AG08396 (cell line): ENCODE measurements at places on chromosomes 11 and 22.

GRCh38 chr22:33748714-33749113 is 171.6 kb downstream of the LARGE1 start:
- no peak for DNase-seq

GRCh38 chr11:26333906-26334305 is 2.0 kb downstream of the ANO3 start:
- no peak for DNase-seq

DNA sequence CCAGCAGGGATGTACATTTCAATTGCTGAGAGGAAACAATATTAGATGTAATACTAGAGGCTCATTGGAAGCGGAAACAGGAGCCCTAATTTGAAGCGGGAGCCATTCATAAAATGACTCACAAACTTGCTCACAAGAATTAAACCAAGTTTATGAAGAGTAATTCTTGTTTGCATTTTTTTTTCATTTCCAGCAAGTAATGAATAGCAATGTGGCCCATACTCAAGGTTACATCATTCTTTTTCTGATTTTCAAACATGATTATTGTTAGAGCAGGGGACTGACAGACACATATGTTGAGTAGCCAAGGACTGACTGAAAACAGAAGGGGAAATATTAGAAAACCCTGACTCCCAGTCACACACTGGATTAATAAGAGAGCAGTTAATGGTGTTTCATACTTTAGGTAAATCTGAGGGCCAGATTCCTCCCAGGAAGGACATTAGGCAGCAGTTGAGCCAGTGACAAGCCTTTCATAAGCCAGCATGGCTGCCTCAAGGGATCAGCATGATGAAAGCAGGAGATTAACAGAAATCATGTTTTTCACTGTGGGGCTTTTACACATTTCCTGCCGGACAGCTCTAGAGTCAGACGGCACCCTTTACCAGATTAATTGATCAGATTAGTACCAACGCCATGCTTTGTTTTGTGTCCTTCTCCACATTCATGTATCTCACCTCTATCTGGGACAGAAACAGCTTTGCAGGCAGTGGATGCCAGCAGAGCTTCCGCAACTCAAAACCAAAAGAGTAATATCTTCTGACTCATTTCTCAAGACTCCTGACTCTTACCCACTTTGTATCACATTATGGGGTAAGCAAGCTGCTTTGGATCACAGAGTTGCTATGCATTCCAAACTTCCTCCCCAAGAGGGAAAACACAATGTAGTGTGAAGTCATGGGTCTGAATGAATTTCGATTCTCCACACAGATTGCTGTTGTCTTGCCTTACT is 831.6 kb downstream of the KCNA4 start:
- DNase-seq: peak; percentile 70

DNA sequence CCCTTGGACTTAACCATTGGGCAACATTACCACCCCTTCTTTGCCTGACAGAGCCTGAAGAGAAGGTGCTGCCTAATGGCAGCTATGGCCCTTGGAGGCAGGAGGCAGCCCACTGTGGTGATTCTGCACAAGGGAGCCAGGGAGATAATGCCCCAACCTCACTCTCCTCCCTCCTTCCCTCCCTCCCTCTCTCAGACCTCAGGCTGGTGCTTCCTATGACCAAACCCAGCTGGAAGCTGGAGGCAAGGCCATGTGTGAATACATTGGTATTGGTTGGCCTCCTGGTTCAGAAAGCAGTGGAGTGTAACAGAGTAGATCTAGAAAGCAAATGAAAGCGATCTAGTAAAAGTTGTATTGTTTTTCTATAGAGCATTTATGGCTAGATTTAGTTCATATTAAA is 233.1 kb downstream of the CSNK2A3 start:
- no peak for DNase-seq

DNA sequence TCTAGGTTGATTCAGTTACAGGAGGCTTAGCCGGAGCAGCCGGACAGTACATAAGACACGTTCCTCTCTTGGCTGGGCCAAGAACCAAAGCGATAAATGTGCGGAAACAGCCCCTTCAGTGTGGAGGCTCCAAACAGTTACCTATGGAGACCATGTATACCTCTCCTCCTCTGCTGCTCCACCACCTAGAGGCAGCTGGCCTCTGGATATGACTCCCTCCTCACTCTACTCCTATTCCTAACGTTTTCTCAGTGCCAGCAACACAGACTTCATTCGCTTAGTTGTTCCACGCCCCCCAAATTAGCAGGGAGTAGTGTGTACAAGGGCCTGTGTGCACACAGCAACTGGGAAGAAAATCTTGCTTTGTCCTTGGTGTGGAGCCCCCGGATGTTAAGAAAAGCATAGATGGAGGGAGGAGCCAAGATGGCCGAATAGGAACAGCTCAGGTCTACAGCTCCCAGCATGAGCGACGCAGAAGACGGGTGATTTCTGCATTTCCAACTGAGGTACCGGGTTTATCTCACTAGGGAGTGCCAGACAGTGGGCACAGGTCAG is 362.3 kb upstream of the KIRREL3 start:
- no peak for DNase-seq

- DNase-seq: no peak
These were observed 34.3 kb upstream of the GAL start for GRCh38 chr11:68649851-68650555.

- no peak for DNase-seq
These were observed 51.4 kb downstream of the RPS6KA4 start for GRCh38 chr11:64410404-64410734.

GRCh38 chr22:38485783-38486182 is 17.9 kb downstream of the KDELR3 start:
- no peak for DNase-seq

- no peak for DNase-seq
These were observed 12.7 kb downstream of the CSTPP1 start for GRCh38 chr11:46949297-46949696.

DNA sequence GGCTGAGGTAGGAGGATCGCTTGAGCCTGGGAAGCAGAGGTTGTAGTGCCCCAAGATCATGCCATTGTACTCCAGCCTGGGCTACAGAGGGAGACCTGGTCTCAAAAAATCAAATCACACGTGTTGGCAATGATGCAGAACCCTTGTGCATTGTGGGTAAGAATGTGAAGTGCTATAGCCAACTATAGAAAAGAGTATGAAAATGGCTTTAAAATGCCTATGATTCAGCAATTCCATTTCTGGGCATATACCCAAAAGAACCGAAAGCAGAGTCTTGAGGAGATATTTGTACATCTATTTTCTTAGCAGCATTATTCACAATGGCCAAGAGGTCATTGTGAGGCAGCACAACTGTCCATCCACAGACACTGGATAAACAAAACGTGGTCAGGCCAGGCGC is 2.6 kb upstream of the FADS3 start:
- peak; percentile 66 for DNase-seq

- peak; percentile 8 for DNase-seq
These were observed at the start of gene FOLH1 for GRCh38 chr11:49208006-49208721. Gene FOLH1, minus strand, starts transcription at chr11:49208602. Its CDS starts 193 bp downstream, at chr11:49208409.

DNA sequence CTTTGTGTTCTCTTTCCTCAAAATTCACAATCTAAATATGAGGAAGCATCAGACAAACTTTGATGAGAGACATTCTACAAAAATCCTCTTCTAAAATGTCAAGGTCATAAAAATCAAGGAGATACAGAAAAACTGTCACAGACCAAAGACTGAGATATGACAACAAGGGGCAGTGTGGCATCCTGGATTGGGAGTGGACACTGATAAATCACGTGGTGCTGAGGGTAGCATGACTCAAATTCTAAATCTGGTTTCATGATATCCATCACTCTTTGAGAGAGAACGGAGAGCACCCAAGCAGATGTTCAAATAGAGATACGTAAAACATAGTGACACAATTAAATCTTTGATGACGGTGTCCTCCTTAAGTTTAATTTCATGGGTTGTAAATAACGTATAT is 13.0 kb upstream of the CARD18 start:
- no peak for DNase-seq

- no peak for DNase-seq
These were observed 1.1 kb upstream of the FANCF start for GRCh38 chr11:22626573-22627239.

GRCh38 chr22:41561788-41562187 is 978 bp downstream of the CSDC2 start:
- DNase-seq: no peak

DNA sequence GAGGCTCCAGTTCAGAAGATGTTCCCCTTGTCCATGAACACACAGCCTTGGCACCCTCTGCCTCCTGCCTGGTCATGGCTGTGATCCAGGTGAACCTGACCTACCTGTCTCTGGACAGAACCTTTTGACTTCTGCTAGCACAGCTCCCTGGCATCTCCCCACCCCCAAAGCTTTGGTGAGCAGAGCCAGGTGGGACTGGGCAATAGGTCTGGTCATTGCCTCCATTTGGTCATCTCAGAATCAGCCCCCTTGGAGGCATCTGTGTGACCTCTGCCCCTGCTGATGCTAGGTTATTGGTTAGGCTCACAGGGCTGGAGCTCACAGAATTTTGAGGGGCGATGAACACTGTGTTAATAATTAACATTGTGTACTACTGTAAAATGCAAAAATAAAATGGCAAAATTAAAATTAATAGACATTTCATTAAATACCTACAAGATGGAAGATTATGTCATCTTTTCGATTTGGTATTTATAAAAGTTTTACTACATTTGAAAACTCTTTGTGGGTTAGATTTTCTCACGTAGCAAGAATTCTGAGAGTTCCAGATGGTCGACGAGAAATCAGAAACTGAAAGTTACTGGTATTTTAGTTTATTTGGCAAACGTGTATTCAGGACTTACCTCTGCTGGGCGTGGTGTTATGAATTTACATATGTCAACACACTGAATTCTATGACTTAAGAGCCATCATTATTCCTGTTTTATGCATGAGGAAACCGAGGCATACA is 8.3 kb upstream of the KIAA0930 start:
- DNase-seq: no peak

DNA sequence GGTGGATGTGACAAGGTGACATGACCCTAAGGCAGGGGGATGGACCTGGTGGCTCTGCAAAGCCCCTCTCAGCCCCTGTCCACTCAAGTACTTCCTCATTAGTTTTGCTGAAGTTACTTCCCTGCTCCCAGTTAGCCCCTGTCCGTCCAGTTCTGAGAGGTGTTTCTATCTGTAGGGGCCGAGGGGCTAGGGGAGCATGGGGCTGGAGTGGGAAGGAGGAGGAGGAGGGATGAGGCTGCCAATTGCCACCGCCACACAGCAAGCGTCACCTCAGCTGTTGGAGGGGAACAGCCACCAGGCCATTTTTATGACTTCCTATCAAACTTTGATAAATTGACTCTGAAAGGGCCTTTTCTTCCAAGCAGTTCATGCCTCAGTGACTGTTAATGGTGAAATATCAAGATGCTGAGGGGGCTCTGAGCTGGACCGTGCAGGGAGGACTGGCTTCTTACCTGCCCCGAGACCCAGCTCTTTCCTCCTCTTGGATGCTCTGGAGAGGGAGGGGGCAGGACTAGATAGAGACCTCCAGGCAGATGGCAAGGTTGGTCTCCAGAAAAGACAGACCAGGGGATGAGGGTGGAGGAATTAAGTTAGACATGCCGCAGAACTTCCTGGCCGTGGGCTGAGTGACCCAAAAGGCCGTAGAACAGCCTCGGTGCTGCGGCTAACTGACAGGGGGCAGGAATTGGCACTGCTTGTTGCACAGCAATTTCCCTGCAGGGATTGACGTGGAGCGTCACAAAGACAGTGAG is 137.0 kb downstream of the ST3GAL4 start:
- DNase-seq: no peak

- no peak for DNase-seq
These were observed 380.3 kb upstream of the PITPNB start for GRCh38 chr22:28299309-28299708.

- DNase-seq: no peak
These were observed 100.9 kb downstream of the AASDHPPT start for GRCh38 chr11:106178361-106178760.

- no peak for DNase-seq
These were observed 87.6 kb downstream of the ST3GAL4 start for GRCh38 chr11:126443120-126443519.

DNA sequence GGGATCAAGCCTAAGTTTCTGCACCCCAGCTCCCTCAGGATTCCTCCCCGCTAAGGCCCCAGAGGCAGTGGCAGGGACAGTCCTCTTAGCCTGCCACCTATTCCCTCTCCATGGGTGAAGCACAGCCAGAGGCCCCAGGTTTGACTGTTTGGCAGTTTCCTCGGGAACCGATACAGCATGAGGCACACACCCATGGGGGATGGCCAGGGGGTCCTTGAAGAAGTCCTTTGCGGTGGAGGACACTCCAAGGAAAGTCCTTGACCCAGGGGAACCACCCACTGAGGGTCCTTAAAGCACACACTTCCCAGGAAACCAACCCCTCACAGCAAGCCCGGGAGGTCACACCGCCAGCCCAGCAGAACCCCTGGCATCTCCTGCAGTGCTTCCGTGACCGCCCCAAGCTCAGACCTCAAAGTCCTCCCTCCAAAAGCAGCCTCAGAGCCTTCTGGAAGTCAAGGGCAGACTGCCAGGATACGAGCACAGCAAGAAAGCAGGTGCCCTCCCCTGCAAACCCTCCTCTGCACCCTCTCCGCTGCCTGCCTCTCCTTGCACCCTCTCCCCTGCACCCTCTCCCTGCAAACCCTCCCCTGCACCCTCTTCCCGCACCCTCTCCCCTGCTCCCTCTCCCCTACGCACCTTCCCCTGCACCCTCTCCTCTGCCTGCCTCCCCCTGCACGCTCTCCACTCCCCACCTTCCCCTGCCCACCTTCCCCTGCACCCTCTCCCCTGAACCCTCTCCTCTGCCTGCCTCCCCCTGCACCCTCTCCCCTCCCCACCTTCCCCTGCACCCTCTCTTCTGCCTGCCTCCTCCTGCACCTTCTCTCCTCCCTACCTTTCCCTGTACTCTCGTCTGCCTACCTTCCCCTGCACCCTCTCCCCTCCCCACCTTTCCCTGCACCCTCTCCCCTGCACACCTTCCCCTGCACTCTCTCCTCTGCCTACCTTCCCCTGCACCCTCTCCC is 1.4 kb downstream of the SIGIRR start:
- no peak for DNase-seq

- DNase-seq: peak; percentile 20
These were observed 508.4 kb upstream of the LUZP2 start for GRCh38 chr11:23988381-23989006.

DNA sequence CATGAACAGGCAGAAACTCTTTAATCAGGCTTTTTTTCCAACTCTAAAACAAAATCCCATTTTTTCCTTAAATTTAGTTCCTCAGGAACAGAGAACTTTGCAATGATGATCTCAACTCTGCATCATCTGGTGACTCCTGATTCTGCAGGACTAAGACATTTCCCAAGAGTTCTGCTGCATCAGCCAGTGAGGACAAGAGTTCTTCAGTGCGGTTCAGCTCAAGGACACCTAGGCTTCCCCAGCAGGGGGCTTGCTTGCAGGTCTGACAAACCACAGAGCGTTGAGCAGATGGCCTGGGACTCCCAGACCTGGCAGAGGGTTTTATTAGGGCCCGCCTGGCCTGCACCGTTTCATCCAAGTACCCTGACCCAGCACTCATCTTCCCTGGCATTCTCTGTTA is 6.4 kb downstream of the CDCA5 start:
- no peak for DNase-seq
